ENCODE measurements at places on chromosomes 7 and 10.
A peak's percentile ranks its signal among the peaks of the same experiment; 100 is the strongest.

GRCh38 chr7:2247141-2247995 is 5.3 kb downstream of the NUDT1 start:
- peak; percentile 70 for DNase-seq

DNA sequence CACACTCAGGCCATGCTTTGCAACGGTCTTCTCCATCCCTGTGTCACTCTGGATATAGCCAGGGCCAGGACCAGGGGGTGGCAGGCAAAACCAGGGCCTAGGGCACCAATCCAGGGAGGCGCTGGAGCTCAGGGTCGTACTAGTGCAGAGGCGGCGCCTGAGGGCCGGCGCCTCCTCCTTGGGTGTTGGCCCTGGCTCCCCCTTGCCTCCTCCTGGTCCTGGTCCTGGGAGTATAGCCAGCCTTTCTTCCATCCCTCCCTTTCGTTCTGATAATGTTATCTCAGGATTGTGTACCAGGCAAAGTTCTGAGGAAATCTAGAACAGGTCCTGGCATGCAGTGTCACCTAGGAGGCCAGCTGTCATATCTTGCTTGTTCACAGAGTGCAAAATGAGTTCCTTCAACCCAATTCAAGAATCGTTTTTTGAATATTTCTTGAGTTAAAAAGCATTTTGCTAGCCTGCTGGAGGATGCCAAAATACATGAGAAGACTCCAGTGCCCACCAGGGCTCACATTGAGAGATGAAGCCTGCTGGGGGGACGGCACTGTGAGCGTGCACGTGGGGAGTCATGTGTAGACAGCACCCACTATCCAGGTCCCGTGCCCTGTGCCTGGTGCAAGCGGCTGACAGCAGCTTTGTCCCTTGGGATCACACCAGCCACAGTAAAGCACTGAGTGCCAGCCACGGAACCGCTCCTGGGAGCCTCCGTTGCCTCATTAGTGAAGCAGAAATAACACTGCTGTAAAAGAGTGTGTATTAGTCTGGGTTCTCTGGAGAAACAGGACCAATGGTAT is 106.9 kb upstream of the C7orf33 start:
- no peak for DNase-seq

DNA sequence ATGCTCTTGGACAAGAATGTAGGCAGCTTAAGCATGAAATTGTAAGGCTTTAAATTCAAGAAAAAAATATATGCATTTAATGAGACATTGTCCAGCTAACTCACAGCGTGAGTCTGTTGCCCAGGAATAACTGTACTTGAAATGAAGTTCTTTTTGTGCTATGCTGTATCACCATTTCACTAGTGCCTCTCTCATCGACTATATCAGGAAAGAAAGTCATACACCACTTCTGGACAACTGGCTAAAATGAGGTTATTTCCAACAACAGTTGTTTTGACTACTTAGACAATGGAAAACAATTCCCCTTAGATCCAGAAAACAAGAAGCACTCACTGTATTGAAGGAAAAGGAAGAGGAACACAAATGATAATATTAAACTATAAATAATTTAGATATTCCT is 251.8 kb downstream of the CRPPA start:
- no peak for DNase-seq

GRCh38 chr10:35334297-35334696 is 2.0 kb upstream of the CCNY start:
- DNase-seq = no peak

GRCh38 chr10:92419740-92420545 is 129.0 kb downstream of the MARCHF5 start:
- peak; percentile 38 for DNase-seq

GRCh38 chr10:11870900-11871400 is 47.8 kb downstream of the PROSER2 start:
- no peak for DNase-seq

GRCh38 chr7:7516662-7517061 is 19.0 kb downstream of the COL28A1 start:
- no peak for DNase-seq

GRCh38 chr7:41911792-41912191 is 208.9 kb upstream of the INHBA start:
- DNase-seq = no peak

DNA sequence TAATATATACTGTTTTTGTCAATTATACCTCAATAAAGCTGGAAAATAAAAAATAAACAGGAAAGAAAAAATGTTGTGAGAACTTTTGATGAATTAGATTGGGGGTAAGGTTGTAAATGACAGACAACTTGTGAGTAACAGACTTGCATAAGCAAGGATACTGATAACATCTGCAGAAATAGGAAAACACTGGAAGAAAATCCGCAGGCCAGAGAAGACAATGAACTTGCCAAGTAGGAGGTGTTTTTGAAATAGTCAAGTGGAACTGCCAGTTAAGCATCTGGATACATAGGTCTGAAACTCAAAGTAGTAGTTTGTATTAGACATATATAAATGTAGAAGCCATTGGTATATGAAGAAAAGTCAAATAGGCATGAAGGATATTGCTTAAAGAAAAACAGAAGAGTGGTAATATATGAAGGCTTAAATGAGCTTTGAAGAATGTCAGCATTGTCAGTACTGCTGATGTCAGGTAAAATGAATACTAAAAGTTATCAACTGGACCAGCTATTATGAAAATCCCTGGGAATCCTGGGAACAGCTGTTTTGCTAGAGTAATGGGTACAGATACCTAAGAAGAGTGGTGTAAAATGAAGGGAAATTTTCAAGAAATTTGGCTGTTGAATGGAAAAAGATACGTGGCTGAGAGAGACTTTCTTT is 58.7 kb downstream of the DNAJC1 start:
- DNase-seq = no peak

- no peak for DNase-seq
Observed at GRCh38 chr10:122733931-122734665, 34.5 kb upstream of the C10orf120 start.

DNA sequence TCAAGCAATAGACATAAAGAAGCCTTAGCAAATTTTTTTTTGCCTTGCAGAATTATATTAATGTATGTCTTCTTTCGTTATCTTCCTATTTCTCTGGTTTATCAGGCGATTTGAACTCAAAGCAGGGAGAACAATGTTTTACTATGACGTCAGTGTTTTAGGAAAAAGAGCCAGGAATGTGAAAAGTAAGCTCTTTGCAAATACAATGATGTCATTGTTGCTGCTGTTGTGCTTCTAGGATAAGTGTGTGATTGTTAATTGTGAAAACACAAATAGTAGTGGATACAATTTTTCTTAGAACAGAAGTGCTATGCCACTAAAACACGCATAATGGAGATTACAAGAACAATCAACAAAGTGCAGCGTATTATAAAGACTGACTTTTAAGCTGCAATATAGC is 9.5 kb upstream of the AUTS2 start:
- no peak for DNase-seq

- no peak for DNase-seq
Observed at GRCh38 chr10:50883629-50884028, 1.8 kb downstream of the A1CF start.

- DNase-seq = no peak
Observed at GRCh38 chr10:299512-299911, 164.3 kb downstream of the ZMYND11 start.

GRCh38 chr10:3282674-3283017 is 110.1 kb upstream of the PITRM1 start:
- no peak for DNase-seq

GRCh38 chr10:32131388-32131787 is 75.2 kb upstream of the KIF5B start:
- no peak for DNase-seq

- DNase-seq = no peak
Observed at GRCh38 chr10:80487791-80488538, 33.9 kb downstream of the TSPAN14 start.

GRCh38 chr10:71627956-71628355 is 91.6 kb downstream of the C10orf105 start:
- no peak for DNase-seq

DNA sequence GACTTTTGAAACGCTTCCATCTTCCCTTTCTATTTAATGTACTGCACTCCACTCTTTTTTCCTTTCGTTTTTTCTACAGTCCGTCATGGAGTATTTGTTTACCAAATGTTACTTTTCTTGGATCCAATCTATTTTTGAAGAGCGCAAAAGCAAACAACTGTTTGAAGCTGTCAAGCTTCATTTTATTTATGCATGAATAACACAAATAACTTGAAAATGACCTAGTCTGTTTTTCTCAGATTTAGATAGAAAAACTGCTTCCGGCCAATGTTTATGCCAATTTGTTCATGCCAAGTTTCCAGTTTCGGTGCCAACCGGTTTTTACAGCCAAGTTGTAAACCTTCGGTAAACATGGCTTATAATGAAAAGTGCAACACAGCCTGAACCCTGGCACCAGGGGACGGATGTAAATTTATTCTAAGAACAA is 150.9 kb upstream of the KLF6 start:
- DNase-seq = no peak

- DNase-seq = no peak
Observed at GRCh38 chr7:128420773-128421172, 11.0 kb upstream of the IMPDH1 start.

DNA sequence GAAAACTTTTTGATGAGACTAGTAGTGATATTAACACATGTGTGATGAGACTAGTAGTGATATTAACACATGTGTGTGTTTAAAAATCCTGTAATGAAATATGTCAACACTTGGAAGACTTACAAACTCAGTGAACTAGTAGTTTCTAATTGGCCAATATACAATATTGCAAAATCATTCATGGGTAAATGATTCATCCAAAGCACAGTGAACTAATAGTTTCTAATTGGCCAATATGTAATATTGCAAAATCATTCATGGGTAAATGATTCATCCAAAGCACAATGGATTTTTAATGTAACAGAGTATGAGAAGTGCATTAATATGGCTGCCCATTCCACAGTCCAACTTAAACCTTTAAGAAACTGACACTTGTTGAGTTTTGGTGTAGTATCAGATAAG is 77.8 kb downstream of the ATAD1 start:
- DNase-seq = no peak

DNA sequence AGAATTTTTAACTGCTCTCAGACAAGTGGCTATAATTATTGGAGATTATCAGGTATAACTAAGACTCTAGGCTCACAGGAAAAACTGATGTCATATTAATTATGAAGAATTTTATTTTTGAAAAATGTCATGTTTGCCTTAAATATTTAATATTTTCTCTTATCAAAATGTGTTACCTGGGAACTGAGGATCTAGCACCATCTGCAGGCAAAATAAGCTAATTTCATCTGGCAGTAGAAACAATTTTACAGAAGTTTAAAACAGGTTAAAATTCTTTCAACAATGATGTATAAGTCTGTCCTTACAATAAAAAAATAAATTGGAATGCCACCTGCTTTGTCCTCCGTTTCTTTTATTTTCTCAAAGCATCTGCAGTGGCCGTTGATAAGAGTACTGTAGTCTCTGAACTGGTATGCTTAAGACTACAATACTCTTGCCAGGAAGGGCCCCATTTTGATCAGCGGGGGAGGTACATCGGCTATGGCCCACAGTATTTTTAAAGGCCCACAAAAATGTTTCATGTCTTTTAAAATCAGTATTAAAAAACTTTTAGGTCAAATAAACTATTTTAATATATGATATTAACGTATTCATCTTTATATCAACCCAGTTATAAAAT is 81.3 kb downstream of the VWDE start:
- peak; percentile 8 for DNase-seq

- no peak for DNase-seq
Observed at GRCh38 chr7:6178298-6179029, 94.0 kb downstream of the CYTH3 start.

GRCh38 chr10:43737003-43737402 is 88.3 kb upstream of the ZNF32 start:
- DNase-seq = no peak

GRCh38 chr10:88385601-88386203 is 197.4 kb downstream of the RNLS start:
- peak; percentile 49 for DNase-seq

- DNase-seq = peak; percentile 53
Observed at GRCh38 chr10:79490400-79491142, 21.8 kb upstream of the EIF5AL1 start.

DNA sequence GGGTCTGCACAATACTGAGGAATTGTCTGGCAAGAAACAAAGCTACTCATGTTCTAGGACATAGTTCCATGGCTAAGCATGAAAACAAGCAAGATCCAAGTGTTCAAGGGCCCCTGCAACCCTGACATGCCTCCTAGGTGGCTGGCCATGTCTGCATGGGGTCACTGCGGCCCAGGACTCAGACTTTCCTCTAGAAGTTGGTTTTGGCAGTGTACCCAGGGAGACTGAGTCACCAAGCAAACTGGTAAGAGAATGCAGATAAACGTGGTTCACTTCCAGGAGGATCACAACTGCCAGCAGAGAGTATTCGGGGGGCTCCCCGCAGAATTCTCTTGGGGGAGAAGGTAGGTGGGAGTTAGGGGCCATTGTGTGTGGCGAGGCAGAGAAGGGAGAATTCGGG is 7.4 kb upstream of the PFKFB3 start:
- no peak for DNase-seq

DNA sequence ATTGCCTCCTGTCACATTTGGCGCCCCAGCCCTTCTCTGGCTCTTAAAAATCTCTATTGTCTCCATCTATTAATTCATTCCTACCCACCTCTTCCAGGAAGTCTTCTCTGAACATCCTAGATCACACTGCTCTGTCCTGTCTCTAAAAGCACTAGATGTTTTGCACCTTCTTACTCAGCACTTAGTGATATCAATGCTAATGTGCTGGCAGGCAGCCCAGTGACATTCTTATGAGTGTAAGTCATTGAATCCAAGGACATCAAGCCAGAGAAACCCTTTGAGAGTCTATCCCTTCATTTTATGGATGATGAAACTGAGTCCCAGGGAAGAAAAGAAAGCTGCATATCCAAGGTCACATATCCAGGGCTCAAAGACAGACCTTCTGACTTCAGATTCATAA is 48.3 kb upstream of the PAX2 start:
- DNase-seq = no peak

DNA sequence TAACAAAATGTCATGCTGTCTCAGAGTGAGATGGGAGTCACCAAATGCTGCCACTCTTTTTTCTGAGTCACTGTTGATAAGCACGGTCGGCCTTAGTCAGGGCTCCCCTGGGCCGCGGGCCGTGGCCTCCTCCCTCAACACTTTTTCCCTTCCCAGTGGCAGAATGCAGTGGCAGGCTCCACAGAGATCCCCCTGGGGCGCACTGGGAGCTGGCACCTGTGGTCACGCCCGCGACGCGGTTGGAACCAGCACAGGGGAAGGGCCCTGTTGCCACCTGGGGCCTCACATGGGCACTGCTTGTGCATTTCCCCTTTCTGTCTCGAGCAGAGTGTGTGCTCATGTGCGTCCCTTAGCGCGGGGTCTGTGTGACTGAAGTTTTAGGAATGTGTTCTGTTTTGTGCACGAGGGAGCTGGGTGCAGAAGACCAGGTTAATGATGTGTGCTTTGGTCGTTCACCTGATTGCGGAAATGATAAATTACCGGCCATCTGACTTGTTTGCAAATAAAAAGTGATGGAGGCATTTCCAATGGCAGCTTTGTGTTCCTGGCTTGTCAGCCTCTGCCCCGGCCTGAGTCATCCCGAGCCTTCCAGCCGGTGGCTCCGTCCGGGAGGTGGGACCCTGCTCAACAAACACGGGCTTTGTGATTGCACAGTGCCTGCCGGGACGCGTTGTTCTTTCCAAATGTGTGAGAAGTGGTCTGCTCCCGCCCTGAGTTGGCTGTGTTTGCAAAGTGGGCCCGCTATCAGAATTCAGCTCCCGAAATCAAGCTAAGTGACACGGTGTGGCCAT is 100.7 kb downstream of the NKX6-2 start:
- DNase-seq = no peak

GRCh38 chr7:2622869-2623697 is 8.7 kb upstream of the TTYH3 start:
- DNase-seq = no peak

GRCh38 chr10:93488956-93489528 is 6.9 kb upstream of the MYOF start:
- DNase-seq = no peak

- no peak for DNase-seq
Observed at GRCh38 chr7:25444991-25445390, 216.7 kb upstream of the NPVF start.

Measured in GM20000 (cell line).